ENCODE measurements at places on chromosomes 3 and 15. TPM values are rescaled to one million over a fixed set of nuclear protein-coding genes. Genes with fewer than 3 reads are reported as not detected.

The ITIH4 gene
- 3.9 TPM for total RNA-seq

The SLC6A20 gene
- not detected for total RNA-seq

GRCh38 chr3:138949002-138949418 lies 2.0 kb downstream of the FOXL2NB start:
- DNase-seq = no peak

- no peak for DNase-seq
Measured at GRCh38 chr3:148243609-148244008, 454.1 kb upstream of the AGTR1 start.

All from activated CD8-positive, alpha-beta T cell treated with anti-CD3 and anti-CD28 coated beads for 36 hours (primary cell).